ENCODE measurements at places on chromosomes 1 and 21.

- DNase-seq: no peak
Observed at GRCh38 chr1:49226758-49227157, 450.1 kb upstream of the BEND5 start.

- no peak for DNase-seq
Observed at GRCh38 chr1:234619794-234620247, 9.8 kb upstream of the IRF2BP2 start.

DNA sequence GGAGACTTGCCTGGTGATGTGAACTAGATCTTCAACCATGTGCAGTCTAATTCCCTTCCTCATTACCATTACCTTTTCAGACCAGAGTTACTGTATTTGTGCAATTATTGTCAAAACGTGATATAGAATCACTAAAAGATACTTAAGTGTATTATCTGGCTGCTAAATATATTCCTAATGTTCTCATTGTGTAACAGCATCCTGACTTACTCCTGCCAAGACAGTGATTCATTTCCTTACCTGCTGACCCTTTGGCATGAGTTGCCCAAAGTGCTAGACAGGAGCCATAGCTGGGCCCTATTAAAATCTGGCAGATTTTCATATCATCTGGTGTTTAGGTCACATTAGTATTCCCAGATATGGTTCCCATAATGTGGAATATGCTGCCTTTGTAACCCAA is 598.3 kb upstream of the CAMK1G start:
- DNase-seq: no peak

DNA sequence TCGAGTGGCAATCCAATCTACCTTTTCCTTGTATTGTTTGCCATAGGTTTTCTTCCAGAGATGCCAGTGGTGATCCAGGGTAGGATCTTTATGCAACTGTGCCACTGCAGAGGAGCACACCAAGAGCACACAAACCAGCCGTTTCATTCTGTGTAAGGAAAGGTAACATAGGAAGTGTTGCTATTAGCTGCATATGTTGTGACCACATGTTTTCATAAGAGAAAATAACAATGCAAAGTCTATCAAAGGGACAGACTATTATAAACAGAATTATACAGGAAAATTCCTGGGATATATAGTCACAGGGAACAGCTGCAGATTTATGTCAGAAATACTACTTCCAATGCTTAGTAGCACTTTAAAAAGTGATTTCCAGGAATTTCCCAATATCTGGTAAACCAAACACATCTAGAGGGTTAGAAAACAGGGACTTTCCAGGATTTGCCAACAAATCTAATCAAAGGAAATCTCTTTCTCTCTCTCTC is 919 bp downstream of the CTSS start:
- DNase-seq: no peak

DNA sequence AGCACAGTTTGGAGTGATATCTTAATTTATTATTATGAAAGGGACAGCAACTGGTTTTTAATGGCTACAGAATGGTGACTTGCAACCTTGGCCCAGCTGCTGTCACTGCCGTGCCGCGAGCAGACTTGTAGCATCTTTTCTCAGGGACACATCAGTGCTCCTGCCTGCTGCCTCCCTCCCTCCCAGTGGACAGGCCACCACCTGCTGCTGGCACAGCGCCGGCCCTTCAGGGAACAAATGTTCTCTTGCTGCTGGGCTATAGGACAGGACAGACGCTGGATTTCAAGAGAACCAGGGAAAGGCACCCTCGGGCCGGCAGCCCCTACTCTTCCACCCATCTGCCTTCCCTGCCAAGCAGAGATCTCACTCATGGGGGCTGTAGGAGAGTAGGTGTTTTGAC is 413.8 kb upstream of the NFIA start:
- DNase-seq: no peak

GRCh38 chr1:202807451-202807925 is 733 bp downstream of the KDM5B start:
- DNase-seq: no peak

DNA sequence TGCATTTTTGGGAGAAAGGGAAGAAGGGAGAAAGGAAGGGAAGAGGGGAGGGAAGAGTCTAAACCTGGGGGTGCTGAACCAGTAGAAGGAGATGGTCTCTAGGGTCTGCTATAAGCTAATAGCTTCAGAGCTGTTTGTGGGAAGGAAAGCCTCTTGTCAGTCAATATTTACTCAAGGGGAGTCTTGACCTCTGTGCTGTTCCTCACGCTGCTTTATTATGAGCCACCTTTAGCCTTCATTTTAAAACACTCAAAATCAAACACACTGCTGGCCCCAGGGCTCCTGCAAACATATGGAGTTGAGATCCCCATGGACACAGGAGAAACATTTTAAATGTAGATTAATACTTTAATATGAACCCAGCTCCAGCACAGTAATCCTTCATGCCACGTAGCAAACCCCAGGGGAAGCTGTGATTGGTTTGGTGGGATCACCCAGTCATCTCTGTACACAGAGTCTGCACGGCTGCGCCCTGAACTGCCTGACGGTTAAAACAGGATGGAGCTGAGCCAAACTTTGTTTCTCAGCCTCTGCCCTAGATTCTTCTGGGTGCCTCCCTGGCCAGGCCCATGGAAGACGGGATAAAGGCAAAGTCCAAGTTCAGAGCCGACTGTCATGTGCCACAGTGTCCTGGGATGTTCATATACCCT is 40.2 kb upstream of the VWA5B1 start:
- no peak for DNase-seq

- no peak for DNase-seq
Observed at GRCh38 chr1:186722711-186723309, 42.6 kb upstream of the PTGS2 start.

GRCh38 chr21:14591377-14591776 is 45.3 kb upstream of the SAMSN1 start:
- no peak for DNase-seq

- peak; percentile 93 for DNase-seq
Observed at GRCh38 chr1:44594871-44595735, 79.2 kb downstream of the TMEM53 start.

DNA sequence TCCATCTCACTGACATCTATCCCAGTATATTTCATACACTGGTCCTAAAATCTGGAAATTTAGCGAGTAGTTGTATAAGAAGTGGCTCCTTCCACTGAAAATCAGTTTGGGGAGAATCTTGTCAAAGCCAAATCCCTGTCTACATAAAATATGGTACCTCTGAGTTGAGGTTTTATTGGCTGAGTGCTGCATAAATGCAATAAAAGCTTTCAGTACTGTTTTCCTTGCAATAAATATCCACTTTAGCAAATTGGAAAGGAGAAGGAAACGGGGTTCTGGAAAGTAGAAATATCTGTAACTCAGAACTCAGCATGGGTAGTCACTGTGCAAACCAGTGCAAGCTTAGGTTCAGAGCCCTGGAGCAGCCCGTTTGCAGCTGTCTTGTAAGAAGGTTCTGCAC is 580.2 kb downstream of the SMYD3 start:
- DNase-seq: no peak

GRCh38 chr21:34630536-34631143 is 15.7 kb upstream of the RCAN1 start:
- no peak for DNase-seq

GRCh38 chr1:15304708-15305467 is 57.9 kb downstream of the FHAD1 start:
- DNase-seq: no peak

GRCh38 chr1:3263790-3264189 is 190.7 kb upstream of the ARHGEF16 start:
- DNase-seq: no peak

DNA sequence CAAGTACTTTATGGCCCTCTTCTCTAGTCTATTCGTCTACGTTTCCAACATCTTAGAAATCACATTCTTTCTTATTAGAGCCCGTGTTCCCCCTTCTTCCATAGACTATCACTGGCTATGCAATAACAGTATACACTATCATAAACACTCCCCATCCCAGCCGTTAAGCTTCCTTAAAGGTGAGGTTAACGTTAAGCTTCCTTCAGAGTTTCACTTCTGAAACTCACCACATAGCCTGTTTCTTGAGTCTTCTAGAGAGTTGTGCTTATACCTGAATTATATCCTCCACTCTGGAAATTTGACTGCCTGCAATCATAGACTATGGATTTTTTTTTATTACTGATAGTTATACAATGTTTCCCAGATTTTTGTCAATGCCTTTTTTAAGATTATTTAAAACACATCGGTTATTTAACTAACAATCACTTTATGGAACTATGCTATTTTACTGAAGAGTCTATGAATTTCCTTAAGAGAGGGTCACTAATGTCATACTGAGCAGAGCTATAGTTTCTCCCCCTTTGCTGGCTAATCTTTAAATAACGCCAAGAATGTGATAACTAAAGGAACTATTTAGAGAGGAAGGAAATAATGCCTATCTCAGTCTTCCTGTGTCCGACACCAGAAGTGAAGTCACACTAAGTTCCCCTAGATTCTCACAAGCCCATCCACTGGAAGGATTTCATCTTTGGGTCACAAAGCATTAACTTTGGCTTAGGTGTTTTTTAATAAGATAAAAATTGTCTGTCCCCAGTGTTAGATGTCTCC is 16.8 kb downstream of the FCER1A start:
- DNase-seq: no peak

DNA sequence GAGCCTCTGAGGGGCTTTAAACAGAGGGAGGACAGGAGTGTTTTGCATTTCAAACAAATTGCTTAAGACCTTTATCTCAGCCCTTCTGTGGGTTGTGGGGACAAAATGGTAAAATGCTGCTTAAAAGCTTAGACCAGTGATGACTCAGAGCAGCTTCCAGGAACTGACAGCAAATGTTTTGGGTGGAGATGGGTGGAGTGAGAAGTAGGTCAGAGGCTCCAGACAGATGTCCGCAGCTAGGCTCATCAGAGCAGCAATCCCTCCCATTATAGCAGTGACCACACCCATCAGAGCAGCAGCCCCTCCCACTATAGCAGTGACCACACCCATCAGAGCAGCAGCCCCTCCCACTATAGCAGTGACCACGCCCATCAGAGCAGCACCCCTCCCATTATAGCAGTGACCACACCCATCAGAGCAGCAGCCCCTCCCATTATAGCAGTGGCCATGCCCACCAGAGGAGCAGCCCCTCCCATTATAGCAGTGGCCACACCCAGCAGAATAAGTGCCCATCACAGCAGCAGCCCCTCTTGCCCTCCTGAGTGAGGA is 532.2 kb downstream of the MATN1 start:
- DNase-seq: no peak

- DNase-seq: peak; percentile 73
Observed at GRCh38 chr1:25737130-25737529, 62.9 kb upstream of the SELENON start.

DNA sequence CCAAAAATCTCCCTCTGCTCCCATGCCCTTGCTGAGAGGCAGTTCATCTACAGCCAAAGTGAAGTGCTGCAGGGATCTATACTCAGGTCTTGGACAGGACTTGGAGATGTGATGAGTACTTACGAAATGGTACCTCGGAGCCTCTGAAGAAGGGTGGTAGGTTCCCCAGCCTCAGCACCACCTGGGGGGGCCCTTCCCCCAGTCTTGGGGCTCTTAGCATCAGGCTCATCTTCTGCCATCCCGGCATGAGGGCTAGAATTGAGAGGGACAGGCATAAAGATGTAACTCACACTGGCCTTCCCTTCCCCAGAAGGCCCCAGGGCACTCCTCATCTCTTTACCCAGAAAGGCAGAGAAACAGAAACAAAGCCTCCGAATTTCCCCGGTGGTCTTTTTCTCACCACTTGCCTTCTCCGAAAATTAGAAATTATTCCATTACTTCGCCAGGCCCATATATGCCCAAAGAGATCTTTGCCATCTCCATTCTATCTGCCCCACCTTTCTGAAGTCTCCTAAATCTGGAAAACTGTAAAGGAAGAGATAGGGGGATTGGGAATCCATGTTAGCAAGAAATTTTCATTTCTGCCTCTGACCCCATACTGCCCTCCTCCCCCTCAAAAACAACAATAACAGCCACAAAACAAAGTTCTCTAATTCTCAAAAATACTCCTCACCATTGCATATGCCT is 827 bp downstream of the RFX5 start:
- no peak for DNase-seq

- DNase-seq: no peak
Observed at GRCh38 chr1:78047631-78048030, 1.9 kb downstream of the GIPC2 start.

- no peak for DNase-seq
Observed at GRCh38 chr1:66679140-66679539, 73.1 kb upstream of the DYNLT5 start.

DNA sequence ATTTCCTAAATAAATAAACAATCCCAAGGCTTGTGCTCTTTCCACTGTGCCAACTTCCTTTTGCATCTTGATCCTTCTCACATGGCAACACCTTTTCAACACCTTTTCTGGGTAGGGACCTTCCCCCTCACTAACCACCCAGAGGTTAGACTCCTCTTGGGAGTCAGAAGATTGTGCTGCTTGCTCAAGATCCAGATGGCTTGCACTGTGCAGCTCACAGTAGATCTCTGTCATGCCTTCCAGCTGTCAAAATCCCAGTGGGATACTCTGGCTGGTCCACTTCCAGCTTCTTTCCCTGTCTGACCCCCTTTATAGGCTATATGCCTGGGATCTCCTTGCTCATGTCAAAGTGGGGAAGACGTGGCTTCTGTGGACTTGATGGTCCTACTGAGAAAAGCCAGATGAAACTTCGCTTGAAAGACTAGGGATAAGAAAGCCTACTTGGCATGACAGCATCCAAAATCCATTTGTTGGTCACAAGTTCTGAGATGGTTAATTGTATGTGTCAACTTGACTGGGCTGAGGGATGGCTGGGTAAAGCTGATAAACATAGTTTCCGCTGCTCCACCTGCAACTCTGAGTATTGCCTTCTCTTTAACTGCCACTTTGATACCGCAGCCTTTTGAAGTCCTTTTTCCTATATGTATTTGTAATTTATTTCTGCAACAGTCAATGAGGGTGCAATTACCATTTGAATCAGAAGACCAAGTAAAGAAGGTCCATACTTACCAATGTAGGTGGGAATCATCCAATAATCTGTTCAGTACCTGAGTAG is 74.5 kb downstream of the S1PR1 start:
- DNase-seq: no peak

GRCh38 chr1:157095551-157095950 is 4.1 kb downstream of the ETV3L start:
- DNase-seq: peak; percentile 44

GRCh38 chr1:180945551-180945950 is 32.9 kb downstream of the KIAA1614 start:
- DNase-seq: no peak

DNA sequence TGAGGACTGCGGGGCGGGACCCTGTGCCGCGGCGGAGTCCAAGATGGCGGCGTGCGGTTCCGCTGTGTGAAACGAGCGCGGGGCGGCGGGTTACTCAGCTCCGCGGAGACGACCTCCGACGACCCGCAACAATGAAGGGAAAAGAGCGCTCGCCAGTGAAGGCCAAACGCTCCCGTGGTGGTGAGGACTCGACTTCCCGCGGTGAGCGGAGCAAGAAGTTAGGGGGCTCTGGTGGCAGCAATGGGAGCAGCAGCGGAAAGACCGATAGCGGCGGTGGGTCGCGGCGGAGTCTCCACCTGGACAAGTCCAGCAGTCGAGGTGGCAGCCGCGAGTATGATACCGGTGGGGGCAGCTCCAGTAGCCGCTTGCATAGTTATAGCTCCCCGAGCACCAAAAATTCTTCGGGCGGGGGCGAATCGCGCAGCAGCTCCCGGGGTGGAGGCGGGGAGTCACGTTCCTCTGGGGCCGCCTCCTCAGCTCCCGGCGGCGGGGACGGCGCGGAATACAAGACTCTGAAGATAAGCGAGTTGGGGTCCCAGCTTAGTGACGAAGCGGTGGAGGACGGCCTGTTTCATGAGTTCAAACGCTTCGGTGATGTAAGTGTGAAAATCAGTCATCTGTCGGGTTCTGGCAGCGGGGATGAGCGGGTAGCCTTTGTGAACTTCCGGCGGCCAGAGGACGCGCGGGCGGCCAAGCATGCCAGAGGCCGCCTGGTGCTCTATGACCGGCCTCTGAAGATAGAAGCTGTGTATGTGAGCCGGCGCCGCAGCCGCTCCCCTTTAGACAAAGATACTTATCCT is 430 bp downstream of the RBM15 start:
- peak; percentile 81 for DNase-seq

All from cardiac septum (tissue), 1 donor.